ENCODE measurements at places on chromosomes 16 and 17.

DNA sequence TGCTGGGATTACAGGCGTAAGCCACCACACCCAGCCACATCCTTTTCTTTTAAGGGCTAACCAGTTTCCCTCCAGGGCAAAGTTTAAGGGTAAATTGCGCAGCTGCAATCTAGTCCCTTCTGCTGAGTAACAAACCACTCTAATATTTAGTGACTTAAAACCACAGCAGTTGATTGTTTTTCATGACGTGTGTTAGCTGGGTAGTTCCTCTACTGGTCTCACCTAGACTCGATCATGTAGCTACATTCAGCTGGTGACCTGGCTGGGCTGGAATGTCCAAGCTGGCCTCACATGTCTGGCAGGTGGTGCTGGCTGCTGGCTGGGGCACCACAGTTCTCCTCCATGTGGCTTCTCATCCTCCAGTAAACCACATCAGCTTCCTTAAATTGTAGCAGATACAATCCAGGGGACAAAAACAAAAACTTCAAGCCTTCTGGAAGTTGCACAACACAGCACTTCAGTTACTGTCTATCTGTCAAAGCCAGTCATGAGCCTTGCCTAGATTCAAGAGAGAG, 75.5 kb downstream of the GPRC5B start:
- no peak for DNase-seq

DNA sequence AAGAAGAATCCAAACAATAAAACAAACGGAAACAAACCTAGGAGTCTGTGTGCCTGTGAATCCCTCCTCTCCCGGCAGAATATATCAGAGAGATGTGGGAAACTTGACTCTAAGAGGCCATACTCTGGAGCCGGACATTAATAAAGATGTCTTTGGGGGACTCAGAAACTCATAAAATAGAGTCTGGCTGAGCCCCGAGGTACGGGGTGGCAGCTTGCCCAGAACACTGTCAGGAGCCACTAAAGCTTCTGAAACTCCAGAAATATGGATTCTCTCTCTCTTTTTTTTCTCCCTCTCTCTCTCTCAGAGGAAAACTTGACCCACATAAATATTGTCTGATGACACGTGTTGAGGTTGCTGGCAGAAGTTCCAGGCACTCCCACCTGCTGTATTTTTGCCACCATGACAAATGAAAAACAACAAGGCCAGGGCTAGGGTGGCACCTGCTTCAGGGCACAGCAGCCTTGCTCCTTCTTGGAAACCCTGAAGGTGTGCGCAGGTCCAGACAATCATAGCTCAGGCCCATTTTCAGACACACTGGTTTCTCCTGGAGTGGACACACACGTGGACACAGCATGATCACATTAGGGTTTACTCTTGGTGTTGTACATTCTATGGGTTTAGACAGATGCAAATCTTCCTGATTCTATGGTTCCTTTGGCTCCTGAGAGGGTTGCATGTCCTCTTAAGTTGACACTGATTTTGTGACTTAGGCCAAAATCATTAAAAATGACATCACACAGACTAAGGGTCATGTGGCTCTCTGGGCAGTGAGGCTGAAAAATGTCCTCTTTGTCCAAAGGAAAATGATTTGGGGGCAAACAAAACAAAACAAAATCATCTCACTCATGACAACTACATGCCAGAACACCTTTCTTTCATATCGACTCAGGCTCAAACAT, 282.6 kb upstream of the IRX3 start:
- no peak for DNase-seq

GRCh38 chr17:6429266-6429665, 5.7 kb downstream of the AIPL1 start:
- DNase-seq: no peak

- DNase-seq: no peak
Observed at GRCh38 chr16:67825119-67825518, 17.0 kb upstream of the THAP11 start.

- no peak for DNase-seq
Observed at GRCh38 chr16:57966204-57966771, 4.6 kb downstream of the CNGB1 start.

GRCh38 chr16:78434401-78434800, 334.9 kb downstream of the WWOX start:
- DNase-seq: no peak

- DNase-seq: peak; percentile 47
Observed at GRCh38 chr16:73949574-73950320, 346.9 kb upstream of the PSMD7 start.

DNA sequence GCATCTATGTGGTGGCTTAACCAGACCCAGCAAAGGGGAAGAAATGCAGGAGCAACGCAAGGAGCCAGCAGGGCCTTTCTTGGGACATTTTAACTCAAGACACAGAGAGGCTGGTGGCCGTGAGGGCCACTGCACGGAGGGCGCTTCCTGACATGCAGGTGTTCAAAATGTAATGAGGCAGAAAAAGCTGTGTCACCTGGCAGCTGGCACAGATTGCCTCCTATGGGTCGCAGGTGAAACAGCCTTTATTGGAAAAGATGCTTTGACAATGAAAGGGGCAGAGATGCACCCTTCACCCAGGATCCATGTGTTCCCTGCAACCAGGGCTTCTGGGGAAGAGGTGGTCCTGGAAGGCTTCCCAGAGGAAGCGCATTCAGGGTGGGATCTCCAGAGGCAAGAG, 219.3 kb downstream of the XYLT1 start:
- no peak for DNase-seq

DNA sequence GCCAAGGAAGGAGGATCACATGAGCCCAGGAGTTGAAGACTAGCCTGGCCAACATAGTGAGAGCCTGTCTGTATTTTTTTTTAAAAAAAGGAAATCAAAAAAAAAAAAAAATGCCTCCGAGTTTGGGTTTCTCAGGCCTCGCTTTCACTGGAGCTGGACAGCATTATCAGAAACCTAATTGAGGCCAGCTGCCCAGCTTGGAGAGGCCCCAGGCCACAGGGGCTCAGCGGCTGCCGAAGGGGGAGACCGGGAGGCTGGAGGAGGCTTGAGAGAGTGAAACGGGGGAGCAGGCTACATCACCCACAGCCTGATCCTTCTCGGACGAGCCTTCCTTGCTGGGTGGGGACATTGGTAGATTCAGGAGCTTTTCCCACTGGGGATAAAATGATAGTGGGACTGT, 5.1 kb downstream of the TTYH2 start:
- DNase-seq: no peak

DNA sequence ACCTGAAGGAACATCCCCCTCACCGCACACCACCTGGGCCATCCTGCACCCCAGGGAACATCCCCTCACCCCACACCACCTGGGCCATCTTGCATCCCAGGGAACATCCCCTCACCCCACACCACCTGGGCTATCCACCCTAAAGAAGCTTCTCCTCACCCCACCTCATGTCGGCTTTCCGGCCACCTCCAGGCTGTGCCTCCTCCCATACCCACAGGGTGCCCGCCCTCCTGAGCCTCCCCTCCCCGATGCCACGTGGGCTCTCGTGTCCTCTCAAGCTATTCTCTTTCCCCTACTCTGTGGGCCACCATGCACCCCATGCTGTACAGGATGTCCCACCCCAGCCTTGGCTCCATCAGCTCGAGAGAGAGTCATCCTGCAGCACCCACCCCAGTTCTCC, 18.0 kb downstream of the MYLK3 start:
- no peak for DNase-seq

DNA sequence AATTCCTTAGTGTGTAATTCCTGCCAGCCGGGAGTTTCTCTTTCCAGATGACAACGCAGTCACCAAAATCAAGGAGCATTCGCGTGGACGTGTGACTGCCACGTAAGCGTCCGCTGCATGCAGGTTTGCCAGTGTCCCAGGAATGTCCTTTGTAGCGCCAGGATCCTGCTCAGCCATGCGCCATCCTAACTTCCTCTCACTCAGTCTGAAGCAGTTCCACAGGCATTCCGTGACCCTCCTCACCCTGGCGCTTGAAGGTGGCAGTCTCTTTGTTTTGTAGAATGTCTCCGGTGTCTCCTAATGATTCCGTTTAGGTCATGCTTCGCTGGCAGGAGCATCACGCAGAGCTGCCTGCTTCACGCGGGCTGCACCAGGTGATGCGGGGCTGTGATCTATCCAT, 88.6 kb downstream of the RPTOR start:
- DNase-seq: no peak

- DNase-seq: no peak
Observed at GRCh38 chr17:68704871-68705713, 103.9 kb upstream of the FAM20A start.

DNA sequence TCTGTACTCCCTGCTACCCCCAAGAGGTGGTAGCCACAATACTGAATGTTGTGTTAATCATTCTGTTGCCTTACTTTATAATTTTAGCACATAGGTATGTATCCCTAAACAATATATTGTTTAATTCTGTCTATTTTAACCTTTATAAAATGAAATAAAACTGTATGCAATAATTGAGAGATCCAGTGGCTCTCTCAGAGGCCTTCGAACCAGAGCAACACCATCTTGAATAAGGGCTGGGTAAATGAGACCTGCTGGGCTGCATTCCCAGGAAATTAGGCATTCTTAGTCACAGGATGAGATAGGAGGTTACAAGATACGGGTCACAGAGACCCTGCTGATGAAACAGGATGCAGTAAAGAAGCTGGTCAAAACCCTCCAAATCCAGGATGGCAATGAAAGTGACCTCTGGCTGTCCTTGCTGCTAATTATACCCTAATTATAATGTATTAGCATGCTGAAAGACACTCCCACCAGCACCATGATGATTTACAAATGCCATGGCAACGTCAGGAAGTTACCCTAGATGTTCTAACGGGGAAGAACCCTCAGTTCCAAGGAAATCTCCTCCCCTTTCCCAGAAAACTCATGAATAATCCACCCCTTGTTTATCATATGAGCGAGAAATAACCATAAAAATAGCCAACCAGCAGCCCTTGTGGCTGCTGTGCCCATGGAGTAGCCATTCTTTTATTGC, 2.0 kb upstream of the CANT1 start:
- no peak for DNase-seq

GRCh38 chr17:82816358-82816757, 23.5 kb downstream of the ZNF750 start:
- no peak for DNase-seq

DNA sequence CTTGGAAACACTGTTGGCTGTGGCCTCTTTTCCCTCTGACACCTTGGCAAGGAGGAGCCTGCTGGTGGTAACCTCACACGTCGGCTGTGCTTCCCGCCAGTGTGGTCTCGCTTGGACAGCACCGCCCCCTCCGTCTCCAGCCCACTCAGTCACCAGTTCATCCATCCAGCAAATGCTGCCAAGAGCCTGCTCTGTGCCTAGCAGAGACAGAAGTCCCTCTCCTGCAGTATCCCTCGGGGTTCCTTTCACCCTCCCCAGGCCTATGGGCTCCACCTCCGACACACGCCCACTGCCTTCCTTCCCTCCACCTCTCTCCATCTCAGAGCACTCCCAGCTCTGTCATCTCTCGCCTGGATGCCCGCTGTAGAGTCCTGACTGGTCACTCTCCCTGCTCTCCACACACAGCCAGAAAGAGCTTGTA, 12.3 kb downstream of the CACNG4 start:
- DNase-seq: no peak

DNA sequence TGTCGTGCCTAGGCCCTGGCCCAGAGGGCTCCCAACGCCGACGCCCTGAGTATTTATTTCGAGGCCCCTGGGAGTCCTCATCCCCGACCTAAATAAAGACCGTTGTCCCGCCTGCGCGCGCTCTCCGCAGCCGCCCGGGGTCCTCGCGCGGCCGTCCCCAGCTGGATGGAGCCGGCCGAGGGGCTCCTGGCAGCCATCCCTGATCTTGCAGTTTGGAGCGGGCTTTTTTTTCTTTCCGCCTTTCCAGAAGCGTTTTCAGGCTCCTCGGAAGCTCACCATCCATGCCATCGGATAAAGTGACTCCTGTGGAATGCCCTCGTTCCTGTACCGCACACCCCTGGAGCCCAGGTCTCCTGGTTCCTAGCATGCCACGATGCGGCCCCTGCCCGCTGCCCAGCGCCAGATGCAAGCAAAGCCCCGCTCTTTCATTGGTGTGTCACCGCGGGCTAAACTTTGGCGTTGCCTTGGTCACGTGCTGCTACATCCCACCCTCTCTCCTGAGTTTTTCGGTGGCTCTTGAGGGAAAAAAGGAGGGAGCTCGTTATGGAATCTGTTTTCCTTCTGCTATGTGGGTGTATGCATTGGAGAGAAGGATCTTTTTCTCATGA, 716 bp downstream of the TMEM94 start:
- DNase-seq: peak; percentile 18

DNA sequence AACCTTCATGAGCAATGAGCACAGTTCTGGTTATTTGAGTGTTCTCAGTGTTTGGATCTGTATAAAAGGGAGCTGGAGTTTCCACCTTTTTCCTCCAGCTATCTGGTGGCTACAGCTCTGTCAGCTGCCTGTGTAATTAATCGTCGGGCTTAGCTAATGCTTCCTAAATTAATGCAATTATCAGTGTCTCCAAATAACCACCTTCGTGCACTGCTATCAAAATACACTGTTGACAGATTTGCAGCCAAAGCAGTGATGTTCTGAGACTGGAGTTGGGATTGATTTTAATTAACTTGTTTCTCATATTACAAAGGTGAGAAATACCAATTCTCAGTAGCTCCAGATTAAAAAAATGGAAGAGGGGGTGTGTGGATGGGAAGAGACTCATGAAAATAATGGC, 325.8 kb downstream of the CBLN1 start:
- no peak for DNase-seq

- no peak for DNase-seq
Observed at GRCh38 chr17:4175921-4176807, 33.2 kb downstream of the CYB5D2 start.

- no peak for DNase-seq
Observed at GRCh38 chr16:10938321-10938720, 3.9 kb downstream of the DEXI start.

DNA sequence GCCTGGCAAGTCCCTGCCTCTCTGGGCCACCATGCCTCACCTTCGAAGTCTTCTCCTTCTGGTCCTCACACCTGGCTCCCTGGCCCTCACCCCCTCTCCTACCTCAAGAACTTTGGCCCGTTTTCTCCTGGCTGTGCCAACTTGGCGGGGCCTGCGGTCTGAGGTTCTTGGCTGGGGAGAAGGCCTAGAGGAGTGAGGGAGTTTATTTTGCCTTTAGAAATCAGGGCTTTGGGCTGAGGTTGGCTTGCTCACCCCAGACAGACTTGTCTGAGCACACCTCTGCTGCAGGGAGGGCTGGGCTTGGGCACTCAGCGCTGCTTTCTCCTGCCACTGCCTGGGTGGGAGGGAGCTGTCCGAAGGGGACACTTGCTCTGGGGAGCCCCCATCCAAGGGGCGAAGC, 23.3 kb upstream of the TAC4 start:
- no peak for DNase-seq

DNA sequence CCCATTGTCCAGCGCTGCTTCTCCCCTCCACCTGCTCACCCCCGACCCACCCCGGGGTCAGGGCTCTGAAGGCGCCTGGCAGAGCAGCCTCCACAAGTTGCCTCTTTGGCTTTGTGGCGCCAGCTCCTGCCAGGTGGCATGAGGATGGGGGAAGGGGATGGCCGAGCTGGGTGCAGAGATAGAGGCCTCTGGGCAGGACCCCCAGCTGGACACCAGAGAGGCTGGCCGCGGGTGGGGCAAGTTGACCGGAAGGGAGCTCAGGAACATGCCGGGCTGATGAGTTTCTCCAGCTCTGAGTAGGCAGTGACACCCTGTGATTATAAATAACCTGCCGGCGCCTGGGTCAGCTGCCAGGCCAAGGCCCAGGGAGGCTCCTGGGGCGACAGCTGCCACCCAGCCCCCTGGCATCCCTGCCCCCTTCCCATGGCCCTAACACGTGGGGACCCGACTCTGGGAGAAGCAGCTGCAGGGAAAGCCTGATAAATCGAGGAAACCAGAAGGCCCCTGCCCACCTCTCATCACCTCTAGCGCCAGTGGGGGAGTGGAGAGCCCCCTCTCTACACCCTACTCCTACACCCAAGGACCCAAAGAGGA, 729 bp downstream of the P2RX5 start:
- no peak for DNase-seq

Measured in DMS153 (cell line).